ENCODE measurements at places on chromosomes 2 and 18. TPM values are rescaled to one million over a fixed set of nuclear protein-coding genes. Genes with fewer than 3 reads are reported as not detected.

Gene L3MBTL4
- 11.2 TPM for total RNA-seq

Gene KCNJ13
- not detected for total RNA-seq

Gene LGALSL
- 1.3 TPM for total RNA-seq

Gene MARS2
- 12.2 TPM for total RNA-seq

Gene ERFE
- total RNA-seq: 0.66 TPM

Gene STEAP3
- total RNA-seq: 18.9 TPM

Gene PLGLB1
- total RNA-seq: 3.4 TPM

Gene MBP
- total RNA-seq: 17.4 TPM

Gene CNGA3
- not detected for total RNA-seq

Gene KIF1A
- total RNA-seq: 51.9 TPM

Gene FEV
- not detected for total RNA-seq

Gene UGT1A3
- not detected for total RNA-seq

Gene PTPN4
- 12.2 TPM for total RNA-seq

Gene CNDP1
- total RNA-seq: not detected

Gene ANKRD53
- total RNA-seq: 4.7 TPM

Gene STON1
- total RNA-seq: 24.1 TPM

Gene TCF23
- total RNA-seq: under 0.01 TPM

Gene PRSS56
- total RNA-seq: not detected

Gene NOSTRIN
- 64.3 TPM for total RNA-seq

Gene REL
- total RNA-seq: 10.4 TPM

Gene CIB4
- total RNA-seq: not detected

Gene TGFA
- 13.5 TPM for total RNA-seq

Gene TRIM43
- not detected for total RNA-seq

Gene MC4R
- not detected for total RNA-seq

Gene GYPC
- total RNA-seq: 28.8 TPM

Gene AAMP
- 114 TPM for total RNA-seq

Gene CXCR4
- total RNA-seq: 0.33 TPM

Gene UGT1A5
- not detected for total RNA-seq

Gene SPDYA
- 0.26 TPM for total RNA-seq

Gene HMSD
- not detected for total RNA-seq

Gene SLC19A3
- 23.4 TPM for total RNA-seq

Gene GRB14
- total RNA-seq: 27.5 TPM

Gene C2orf72
- 14.5 TPM for total RNA-seq

Gene FABP1
- total RNA-seq: not detected

Gene SMYD1
- total RNA-seq: not detected
